ENCODE measurements at places on chromosomes 5 and 9. TPM values are rescaled to one million over a fixed set of nuclear protein-coding genes. Genes with fewer than 3 reads are reported as not detected.

The RNF224 gene
- 0.18 TPM for total RNA-seq

The RALGPS1 gene
- total RNA-seq = 2.5 TPM

The FAM153A gene
- total RNA-seq = not detected

The CCDC152 gene
- not detected for total RNA-seq

The CCL27 gene
- total RNA-seq = not detected

The DOLPP1 gene
- total RNA-seq = 18.7 TPM

The BAG1 gene
- total RNA-seq = 132 TPM
